H54 (cell line): ENCODE measurements at places on chromosomes 11 and 22.

- DNase-seq: no peak
These were observed 20.2 kb downstream of the MPPED1 start for GRCh38 chr22:43431808-43432554.

DNA sequence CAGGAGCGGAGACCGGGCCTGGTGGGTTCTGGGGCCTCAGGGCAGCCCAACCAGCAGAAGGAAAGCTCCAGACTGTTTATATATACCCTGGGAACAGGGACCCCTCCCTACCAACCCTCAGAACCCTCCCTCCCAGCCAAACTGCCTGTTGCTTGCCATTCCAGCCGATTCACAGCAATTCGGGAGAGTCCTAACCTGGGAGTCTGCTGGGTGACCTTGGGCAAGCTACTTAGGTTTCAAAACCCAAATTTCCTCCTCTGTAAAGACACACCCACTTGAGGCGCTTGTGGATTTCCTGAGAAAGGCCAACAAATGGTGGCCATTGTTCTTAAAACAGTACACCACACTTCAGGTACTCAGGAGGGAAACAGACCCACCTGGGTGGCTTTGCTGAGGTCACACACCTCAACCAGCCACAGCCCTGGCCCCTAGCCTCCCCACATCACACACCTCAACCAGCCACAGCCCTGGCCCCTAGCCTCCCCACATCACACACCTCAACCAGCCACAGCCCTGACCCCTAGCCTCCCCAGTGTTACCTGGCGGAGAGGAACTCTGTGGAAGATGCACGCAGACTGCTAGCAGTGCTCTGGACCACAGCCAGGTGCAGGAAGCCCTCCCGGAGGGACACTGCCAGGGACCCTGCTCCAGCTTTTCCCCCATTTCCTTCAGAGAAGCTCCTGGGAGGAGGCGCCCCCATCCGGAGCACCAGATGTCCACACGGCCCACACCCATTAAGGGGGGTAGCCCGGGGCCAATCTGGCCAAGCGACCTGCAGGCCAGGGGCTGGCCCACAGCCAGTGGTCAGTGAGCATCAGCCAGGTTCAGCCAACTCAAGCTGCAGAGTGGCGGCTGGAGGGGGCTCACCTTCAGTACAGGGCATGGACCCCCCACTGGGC lies 6.2 kb downstream of the SHISA8 start:
- no peak for DNase-seq

DNA sequence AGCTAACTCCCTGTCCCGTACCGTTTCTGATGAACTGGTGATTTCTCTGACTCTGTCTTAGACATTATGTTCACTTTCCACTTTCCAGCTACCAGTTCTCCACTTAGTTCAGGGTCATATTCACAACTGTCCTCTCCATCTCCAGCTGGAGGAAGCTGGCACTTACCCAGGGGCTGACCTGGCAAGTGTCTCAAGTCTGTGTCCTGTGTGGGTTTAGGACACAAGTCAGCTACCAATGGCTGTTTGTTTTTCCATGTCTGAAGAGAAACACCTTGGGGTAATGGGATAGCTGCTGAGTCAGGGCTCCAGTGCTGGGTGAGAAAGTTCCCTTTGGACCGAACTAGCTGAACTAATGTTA lies 134.4 kb downstream of the CSNK2A3 start:
- DNase-seq: no peak

GRCh38 chr11:59053387-59053786 lies 32.7 kb upstream of the GLYATL1B start:
- no peak for DNase-seq

GRCh38 chr11:3840870-3841425 lies at the start of gene RHOG:
Gene RHOG, minus strand, starts transcription at chr11:3840959. Its CDS starts 12,821 bp downstream, at chr11:3828138.
- peak; percentile 94 for DNase-seq

DNA sequence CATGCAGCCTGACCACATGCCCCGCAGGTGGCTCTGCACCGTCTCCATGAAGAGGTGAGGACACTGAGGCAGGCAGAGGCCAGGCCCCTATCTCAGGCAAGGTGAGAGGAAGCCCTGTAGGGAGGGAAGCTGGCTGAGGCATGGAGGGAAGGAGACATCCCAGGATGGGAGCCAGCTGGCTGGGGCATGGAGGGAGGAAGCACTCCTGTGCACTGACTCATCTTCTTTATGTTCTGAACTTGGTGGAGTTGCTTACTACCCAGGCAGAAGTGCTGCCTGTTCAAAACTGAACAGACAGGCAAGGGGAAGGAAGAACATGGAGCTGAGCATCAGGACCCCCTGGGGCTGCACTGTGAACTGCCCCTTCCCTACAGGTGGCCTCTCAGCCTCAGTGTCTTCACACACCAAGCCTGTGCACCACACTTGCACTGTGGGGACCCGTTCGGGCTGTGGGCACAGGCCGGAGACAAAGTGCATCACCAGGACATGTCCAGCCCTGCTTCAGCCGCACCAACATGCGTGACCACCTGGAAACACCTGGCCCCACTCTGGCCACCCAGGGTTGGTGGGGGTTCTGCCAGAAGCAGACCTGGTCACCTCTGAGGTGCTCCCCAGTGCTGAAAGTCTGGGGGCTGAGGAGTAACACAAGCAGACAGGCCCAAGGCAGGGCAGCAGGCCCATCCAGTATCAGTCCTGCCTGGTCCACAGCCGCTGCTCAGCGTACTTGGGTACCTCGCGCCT lies 55.5 kb downstream of the DGCR2 start:
- DNase-seq: peak; percentile 76

DNA sequence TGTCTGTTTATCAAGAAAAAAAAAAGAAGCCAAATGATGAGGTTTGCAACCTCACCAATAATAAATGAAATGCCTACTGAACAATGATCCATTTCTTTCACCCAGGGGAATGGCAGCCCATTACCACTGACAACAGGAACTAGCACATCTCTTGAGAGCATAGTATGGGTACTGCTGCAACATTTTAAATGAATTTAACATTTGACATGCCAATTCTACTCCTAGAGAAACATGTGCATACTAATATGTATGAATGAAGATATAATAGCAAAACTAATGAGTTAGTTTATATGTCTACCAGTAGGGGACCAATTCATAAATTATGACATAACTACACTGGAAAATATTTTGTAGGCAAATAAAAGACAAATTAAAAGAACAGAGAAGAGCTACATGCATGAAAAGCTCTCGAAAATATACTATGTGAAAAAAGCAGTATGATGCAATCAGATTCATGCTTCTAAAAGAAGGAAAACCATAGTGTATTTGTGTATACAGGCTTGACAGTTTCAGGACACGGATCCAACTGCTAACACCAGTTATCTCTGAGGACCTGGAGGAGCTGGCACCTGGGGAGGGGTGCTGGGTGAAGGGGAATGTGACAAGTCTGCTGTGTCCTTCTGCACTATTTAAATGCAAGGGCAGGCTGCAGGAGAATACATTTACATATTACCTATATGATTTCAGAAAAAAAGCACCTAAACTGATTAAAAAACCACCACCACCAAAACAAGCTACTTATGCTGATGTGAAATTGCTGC lies 6.9 kb downstream of the SMCO4 start:
- no peak for DNase-seq
